ENCODE measurements at places on chromosomes 6 and 20. TPM values are rescaled to one million over a fixed set of nuclear protein-coding genes. Genes with fewer than 3 reads are reported as not detected.

The HLA-G gene
- total RNA-seq = 0.88 TPM

DNA sequence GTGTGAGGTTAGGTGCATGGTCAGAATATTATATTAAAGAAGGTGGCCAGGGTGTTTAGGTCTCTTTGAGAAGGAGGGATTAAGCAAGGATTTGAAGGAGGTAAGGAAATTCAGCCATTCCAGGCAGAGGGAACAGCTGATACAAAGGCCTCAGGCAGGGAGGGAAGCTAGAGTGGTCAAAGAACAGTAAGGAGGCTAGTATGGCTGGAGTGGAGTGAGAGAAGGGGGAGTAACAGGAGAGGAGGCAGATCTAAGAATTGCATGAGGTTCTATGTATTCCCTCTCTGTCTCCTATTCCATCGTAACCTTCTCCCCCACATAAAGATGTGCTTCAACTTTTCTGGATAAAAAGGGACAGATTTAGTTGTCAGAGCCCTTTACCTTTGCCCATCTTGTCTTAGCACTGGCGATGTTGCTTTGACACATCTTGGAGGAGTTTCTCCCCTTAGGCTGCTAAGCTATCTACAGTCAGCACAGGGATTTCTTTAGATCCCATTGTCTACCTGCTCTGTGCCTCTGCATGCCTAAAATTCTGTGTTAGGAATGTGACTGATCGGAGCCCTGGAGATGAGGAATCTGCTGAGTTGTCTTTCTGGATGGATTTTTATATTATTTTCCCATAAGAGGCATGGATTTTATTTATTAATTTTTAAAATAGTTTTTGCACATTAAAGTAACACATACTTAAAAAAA, 59.9 kb downstream of the KLHL31 start:
- no peak for DNase-seq

DNA sequence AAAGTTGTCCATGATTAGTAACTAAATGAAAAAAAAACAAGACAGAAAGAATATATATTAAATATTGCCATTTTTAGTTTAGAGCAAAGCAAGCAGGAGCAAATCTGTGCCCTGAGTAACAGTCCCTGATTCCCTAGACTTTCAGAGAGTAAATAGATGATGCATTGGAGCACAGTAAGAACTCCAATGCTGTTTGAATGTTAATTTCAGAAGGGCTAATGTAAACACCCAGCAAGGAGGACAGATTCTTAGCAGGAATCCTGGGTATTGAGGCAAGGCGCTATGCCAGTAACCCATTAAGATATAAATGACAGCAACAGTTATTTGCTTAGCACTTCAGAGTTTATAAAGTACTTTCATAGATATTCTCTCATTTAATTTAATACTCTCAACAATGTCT, 15.6 kb upstream of the NRSN1 start:
- no peak for DNase-seq

DNA sequence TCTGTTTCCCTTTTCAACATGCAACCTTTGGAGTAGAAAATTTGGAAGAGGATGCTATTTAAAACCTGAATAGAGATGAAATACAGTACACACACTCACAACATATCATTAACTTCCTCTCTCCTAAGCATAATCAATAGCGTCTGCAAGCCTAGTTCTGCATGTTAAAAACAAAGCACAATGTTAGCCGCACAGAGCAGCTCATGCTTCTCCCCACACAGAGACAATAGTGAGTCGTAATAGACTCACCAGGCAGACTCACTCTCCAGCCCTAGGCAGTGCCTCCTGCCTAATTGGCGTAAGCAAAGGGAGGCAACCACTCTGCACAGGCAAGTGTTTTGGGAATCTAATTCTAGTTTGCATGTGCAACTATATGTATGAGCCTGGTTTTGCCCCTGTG, 45.8 kb upstream of the ARID1B start:
- DNase-seq = no peak

DNA sequence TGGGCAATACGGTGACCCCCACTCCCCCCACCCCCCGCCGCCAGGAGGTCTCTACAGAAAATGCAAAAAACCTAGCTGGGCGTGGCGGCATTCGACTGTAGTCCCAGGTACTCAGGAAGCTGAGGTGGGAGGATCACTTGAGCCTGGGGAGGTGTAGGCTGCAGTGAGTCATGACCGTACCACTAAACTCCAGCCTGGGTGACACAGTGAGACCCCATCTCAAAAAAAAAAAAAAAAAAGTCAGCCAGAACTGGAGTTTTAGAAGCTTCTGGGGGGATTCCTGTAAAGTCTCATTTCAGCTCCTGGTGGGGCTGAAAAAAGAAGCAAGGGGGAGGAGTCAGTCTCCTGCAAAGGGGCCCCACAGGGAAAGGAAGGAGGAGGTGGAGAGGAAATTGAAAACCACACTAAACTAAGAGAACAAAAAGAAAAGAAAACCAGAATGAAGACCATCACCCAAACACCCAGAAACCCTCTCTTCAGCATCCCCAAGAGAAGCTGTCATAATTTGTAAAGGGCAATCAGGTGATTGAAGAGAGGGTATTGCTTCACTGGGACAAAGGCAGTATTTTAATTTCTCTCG, 50.4 kb downstream of the NOL4L start:
- DNase-seq = no peak
